ENCODE measurements at places on chromosomes 12 and 14.

DNA sequence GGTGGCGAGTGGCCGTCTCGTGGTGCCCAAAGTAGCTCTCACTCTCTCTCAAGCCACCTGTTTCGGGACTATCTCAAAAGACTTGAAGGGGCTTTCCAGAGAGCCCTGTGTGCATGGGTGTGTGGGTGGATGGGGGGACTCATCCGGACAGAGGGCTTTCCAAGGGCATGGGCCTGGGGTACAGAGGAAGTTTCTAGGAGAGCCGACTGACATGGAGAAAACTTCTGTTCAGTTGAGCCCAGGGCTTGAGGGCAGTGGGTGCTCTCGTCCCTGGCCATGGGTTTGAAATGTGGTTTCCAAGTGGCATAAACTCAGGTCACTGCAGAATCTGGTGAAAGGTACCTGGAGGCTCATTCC, 47.4 kb upstream of the MEG3 start:
- no peak for DNase-seq

DNA sequence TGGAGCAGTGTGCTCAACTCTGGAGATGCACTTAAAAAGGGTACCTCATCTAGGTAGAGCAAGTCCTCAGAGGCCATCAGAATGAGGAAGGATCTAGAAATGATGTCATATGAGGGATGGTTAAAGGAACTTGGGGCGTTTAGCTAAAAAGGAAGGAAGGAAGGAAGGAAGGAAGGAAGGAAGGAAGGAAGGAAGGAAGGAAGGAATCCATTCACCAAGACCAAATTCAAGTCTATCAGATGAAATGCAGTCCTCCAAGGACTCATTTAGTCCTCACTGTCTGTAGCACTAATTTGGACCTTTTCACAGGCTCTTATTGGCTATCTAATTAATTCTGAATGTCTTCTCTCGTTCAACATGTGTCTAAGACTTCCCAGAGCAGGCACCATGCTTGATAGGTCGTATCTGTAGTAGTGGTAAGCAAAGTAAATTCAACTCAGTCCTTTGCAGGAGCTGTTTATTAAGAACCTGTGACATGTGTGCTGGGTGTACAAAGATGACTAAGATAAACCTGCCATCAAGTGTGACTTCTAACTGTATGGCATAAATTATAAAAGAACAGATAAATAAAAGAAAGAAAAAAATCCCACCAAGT, 63.5 kb downstream of the LLPH start:
- no peak for DNase-seq

GRCh38 chr12:106170285-106170684, 31.5 kb upstream of the NUAK1 start:
- no peak for DNase-seq

- DNase-seq: no peak
Observed at GRCh38 chr12:59736359-59736758, 140.5 kb downstream of the SLC16A7 start.

- DNase-seq: no peak
Observed at GRCh38 chr12:109822951-109823411, 10.2 kb downstream of the TRPV4 start.

GRCh38 chr12:105576261-105576660, 245.8 kb downstream of the C12orf75 start:
- DNase-seq: no peak

GRCh38 chr12:27946421-27946820, 26.1 kb downstream of the PTHLH start:
- DNase-seq: no peak

DNA sequence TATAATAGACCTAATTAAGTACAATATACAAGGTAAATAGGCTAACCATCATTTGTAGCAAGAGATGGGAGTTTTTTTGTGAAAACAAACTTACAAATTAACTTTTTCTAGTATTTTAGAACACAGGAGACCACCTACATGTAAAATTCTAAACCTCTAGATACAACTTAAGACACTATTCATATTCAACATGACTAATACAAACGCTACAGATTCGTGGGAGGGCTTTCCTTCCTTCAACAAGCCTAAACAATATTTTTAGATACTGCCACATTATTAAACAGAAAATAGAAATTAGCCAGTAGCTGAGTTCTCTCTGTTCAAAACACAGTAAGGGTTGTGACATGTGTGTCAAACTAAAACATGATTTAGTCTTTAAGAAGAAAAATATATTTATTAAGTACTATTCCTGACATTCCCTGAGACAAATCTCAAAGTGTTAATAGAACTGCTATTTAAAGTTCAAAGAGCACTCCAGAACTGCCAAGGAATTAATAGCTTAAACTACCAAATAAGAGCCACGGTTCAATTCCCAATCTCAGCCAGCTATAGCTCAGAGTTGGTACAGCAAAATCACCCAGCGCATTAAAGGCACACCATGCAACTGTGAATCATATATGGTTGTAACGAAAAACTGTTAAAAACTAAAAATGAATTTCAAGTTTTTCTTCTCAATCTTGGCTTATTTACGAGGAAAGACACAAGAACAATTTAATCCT, 10.7 kb downstream of the MED13L start:
- DNase-seq: no peak
